ENCODE measurements at places on chromosomes 16 and 17.
A peak's percentile ranks its signal among the peaks of the same experiment; 100 is the strongest.

DNA sequence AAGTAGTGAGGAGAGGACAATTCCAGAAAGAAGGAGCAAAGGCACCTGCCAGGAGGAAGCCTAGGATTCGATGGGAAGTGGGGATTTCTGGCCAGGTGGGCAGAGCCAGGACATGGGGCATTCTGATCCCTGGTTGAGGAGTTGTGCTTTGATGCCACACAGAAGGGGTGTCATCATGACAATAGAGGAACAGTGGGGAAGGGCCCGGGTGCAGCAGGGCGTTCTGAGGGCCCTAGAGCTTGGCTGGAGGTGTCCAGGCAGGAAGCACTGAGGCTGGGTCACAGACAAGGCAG, 4.3 kb downstream of the EVPLL start:
- no peak for DNase-seq

DNA sequence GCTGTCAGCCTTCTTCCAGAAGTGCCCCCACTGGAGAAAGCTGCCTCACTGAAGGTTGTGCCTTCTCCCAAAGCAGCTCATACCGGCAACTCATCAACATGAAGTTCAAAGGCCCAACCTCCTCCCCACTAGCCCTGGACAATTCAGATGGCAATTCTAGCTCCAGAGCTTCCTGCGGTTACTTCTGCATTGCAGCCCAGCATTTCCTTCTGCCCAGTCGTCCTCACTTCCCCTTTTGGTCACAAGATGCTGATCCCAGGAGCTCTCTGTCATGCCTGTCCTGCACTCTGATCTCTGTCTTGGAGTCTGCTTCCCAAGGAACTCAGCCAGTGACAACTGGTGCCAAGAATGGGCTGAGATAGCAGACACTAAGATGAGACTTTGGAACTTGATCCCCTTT, 178.2 kb upstream of the SOX9 start:
- DNase-seq = no peak

DNA sequence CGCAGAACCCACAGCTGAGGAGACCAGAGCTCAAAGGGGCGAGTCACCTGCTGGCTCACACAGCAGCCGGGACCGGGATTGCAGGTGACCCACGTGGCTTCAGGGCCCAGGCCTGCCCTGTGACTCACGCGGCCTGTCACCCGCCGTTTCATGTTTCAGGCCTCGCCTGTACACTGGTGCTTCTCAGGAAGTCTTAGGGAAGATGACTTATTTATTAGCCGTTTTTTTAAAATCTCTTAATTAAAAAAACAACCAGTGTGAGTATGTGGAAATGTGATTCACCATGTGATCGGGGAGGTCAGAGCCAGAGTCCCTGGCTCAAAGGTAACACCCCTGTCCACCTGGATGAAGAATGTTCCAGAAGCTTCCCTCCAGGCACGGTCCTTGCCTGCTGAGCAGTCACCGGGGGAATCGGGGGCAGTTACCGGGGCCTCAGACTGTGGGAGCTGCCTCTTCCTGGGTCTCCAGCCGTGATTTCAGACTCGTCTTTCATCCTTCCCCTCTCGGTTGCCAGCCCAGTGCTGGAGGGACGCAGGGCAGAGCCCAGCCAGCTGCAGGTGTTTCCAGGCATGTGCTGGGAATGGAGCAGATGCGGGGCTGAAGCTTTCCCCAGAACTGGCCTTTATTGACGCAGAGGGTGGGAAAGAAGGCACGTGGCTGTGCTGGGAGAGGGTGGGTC, 49.3 kb downstream of the CMIP start:
- peak; percentile 20 for DNase-seq

GRCh38 chr17:54694287-54694887, 206.3 kb upstream of the TOM1L1 start:
- DNase-seq = no peak

DNA sequence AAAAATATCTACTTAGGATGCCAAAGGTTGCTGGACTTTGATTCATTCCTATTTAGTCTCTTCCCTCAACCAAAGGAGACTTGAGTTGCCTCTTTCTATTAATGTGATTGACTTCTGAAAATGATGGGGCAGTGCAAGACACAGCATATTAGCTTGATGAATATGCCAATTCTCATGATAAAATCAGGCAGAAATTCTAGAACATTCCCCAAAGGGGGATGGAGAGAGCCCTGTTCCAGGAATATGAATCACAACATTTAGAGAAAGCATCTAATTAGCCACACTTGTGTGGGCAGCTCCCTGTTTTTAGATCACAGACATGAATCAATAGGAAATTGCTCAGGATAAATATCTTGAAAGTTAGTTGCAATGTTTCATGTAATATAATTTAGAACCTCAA, 584.0 kb upstream of the CDH8 start:
- no peak for DNase-seq

DNA sequence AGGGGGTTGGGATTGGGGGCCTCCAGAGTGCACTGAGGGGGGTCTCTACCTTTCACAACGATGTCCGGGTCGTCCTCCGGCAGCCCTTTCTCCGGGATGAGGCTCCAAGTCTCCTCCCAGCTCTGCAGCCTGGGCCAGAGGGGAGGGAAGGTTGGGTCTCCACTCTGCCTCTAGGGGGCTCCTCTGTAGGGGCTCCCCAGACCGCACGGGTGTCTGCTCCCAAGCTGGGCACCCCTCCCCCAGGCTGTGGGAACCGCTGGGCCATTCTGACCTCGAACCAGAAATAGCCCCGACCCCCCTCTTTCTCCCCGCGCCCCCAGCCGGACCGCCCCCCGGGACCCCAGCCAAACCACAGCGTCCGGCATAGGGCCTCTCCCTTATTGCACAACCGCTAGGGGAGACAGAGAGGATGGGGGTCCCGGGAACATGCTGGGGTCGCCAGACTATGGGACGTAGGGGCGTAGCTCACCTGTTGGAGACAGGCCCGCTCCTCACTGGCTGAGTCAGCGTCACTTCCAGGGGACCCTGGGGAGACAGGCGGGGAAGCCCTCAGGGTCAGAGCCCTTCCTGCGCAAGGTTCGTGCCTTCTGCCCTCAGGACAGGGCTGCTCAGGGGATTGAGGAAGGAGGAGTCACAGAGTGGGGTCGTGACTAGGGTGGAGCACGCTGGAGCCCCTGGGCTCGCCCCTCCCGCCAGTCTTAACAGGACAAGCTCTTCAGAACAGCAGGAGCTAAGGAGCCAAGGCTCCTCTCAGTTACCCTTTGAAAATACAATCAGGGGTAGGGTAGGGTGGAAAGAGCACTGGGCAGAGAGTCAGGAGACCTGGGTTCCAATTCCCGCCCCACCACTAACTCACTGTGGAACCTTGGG, 2.7 kb downstream of the PLEKHH3 start:
- no peak for DNase-seq

GRCh38 chr17:77666462-77666861, 292.0 kb upstream of the TNRC6C start:
- no peak for DNase-seq

DNA sequence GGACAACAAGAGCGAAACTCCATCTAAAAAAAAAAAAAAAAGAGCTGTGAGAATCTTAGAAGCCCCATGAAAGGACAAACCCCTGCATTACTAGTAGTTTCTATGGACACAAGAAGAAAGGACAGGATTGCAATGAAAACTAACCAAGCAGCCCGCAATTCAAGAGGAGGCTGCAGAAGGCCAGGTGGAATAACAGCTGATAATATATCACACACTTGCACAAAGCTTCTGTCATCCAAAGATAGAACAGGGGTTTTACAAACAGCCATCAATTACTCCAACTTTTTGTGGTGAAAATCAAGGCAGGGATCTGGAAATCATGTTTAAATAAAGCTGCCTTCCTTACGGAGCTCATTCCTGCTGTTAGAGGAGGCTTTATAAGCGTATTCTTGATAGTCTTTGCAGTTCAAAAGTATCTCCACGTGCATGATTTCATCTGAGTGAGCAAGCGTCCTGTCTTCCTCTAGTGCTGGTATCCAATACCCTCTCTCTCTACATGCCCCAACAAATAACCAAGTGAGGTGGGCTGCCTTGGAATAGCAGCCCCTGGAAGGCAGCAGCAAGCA, 23.1 kb upstream of the TMEM94 start:
- no peak for DNase-seq

- no peak for DNase-seq
Observed at GRCh38 chr17:77424585-77425344, 284.0 kb downstream of the SEC14L1 start.

DNA sequence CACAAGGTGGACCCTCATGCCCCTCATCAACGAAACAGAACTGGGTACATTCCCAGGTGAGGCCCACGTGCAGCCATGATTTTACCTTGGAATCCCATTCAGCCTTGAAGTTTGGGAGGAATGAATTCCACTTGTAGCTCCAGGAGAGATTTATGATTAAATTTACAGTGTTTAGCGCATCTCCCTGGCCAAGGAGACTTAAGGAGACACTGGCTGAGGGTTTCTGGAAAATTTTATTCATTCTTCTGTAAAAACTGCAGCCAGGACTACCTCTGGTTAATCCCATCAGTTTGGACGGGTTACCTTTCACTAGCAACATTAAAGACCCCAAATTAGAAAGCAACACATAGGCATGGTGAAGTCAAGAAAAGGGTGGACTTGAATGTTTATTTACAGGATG, 87.2 kb upstream of the SMURF2 start:
- DNase-seq = no peak

DNA sequence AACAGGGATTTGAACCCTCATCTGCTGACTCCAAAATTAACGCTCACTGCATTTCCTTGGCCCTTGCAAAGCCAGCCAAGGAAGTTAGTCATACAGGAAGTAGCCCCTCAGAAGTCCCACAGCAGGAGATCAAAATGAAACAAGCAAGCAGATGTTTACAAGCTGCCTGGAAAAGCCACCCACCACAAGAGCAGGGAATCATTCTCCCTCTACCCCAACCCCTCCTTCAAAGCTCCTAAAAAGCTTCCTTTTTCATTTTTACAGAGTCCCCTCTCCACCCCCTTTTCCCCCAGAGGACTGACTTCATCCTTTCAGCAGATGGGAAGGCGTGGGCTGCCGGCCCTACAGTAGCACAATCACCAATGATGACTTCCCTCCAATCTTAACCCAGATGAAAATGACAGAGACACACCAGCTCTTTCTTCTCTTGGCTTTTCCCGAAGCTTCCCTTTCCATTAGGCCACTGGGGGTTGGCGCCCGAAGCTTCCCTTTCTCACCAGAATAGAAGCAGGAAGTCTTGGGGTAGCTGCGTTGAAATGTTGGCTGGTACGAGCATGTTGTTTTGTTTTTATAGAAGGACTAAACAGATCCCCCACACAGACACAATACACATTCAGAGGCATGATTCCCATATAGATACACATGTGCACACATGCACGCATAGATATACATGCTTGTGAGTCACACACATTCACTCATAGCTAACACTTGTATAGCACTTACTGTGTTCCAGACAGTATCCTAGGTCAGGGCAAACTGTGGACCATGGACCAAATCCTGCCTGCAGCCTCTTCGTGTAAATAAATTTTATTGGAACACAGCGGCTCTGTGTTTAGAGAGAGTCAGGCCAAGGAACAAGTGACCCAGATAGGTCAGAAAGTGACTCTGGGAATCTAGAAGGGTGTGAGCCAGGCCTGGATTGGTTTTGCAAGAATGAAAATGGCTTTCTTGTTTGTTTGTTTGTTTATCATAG, 17.4 kb downstream of the ITPRIPL2 start:
- no peak for DNase-seq

- no peak for DNase-seq
Observed at GRCh38 chr16:87358250-87358649, 25.3 kb downstream of the FBXO31 start.

- DNase-seq = no peak
Observed at GRCh38 chr17:27218719-27219488, 75.0 kb upstream of the WSB1 start.

DNA sequence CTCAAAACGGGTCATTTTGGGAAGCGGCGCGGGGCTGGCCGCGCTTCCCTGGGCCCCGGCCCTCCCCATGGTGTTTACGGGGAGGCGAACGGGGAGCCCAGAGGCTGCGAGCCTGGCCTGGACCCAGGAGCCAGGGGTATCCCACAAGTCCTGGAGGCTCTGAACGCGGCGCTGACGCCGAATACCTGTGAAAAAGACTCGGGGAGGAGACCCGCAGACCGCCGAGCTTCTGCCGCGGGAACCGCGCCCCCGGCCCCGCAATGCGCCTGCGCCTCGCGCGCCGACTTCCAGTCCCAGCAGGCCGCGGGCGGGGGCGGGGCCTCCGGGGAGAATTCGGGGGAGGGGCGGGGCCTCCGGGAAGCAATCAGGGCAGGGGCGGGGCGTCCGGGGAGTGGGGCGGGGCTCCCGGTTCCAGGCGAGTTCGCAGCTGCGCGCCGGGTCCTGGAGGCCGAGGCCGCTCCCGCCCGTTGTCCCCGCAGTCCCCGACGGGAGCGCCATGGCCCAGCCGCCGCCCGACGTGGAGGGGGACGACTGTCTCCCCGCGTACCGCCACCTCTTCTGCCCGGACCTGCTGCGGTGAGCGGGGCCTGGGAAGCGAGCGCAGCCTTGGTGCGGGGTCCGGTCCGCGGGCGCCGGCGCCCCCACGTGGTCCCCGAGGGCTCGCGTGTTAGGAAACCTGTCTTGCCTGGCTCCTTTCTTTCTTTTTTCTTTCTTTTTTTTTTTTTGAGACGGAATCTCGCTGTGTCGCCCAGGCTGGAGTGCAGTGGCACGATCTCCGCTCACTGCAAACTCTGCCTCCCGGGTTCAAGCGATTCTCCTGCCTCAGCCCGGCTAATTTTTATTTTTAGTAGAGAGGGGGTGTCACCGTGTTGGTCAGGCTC, at the start of gene DECR2:
DECR2 (plus strand) TSS at position 418 of the 881 bp plus-strand sequence; CDS start at position 497, 79 bp downstream.
- DNase-seq = peak; percentile 97

DNA sequence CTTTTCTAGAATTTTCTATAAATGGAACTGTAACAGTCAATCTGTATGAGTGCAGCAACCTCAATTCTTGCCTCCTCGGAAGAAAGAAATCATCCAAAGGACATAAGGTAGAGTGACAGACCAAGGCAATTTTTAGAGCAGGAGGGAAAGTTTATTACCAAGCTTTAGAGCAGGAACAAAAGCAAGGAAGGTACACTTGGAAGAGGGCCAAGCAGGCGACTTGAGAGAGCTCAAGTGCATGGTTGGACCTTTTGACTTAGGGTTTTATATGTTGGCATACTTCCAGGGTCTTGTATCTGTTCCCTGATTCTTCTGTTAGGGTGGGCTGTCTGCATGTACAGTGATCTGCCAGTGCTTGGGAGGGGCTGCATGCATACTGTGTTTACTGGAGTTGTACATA, 50.3 kb downstream of the SCNN1G start:
- DNase-seq = no peak

DNA sequence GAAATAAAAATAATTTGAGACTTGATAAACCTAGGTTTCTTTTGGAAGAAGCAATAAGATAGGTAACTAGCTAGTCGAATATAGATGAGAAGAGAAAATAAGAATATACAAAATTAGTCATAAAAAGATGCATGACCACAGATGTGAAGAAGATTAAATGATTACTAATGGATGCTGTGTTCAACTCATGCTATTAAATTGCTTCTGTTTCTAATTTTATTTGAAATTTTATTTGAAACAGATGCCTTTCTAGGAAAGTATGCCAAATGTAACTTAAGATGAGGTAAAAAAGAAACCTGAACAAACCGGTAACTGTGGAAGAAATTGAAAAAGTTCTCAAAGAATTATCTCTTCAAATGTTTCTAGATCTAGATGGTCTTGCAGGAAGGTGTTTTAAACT, 91.6 kb downstream of the OR1D5 start:
- no peak for DNase-seq
